ENCODE measurements at places on chromosomes 13 and 19. TPM values are rescaled to one million over a fixed set of nuclear protein-coding genes. Genes with fewer than 3 reads are reported as not detected.

- no peak overlapping the region for H3K27ac ChIP-seq
- H3K4me3 ChIP-seq, result no peak overlapping the region
- peak; percentile 61 for DNase-seq
- H3K4me1 ChIP-seq, result peaks cover 3% of the 10 kb centered on the region
- no peaks in the 10 kb centered on the region for H3K27me3 ChIP-seq
Measured at GRCh38 chr19:14096272-14096992, 5.9 kb upstream of the SAMD1 start.

GRCh38 chr19:2361246-2362045 lies 1.4 kb downstream of the TMPRSS9 start:
- no peak overlapping the region for H3K4me3 ChIP-seq
- no peak overlapping the region for H3K27ac ChIP-seq
- DNase-seq, result no peak

DNA sequence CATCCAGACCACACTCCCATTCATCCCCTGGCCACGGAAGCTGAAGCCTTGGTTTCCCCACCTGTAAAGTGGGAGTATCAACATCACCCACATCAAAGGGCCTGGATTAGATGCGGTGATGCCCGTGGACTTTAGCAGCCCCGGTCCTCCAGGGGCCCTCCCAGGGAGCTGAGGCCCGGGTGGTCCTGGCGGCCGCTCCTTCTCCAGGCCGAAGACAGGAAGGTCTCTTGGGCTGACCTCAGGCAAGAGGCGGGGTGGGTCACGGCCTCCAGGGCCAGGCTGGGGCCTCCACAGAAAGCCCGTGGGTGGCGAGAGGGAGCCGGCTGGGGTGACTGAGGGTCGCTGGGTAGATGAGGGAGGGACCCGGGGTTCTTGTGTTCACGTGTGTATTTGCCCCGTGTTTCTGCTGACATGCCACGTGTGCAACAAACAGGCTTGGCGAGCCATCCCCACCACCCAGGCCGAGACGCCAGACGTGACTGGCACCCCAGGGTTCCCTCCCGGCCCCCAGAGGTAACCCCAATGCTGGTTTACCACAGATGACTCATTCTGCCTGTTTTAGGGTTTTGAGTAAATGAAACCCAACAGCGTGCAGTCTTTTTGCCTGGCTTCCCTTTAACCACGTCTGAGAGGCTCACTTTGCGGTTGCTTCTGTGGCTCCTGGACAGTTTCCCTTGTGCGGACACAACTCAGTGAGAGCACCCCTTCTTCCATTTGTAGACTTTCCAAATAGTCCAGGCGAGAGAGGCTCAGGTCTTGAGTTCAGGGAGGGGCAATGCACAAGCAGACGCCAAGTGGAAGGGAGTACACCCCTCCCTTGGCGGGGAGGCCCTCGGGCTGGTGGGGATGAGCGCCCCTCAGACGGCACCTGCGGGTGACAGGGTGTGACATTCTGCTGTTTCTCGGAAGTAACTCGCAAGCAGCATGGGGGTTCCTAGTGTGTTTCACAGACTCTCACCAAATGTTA lies 42.9 kb downstream of the C13orf46 start:
- no peaks in the 10 kb centered on the region for H3K4me1 ChIP-seq
- no peak overlapping the region for H3K27ac ChIP-seq
- no peak for DNase-seq
- H3K27me3 ChIP-seq, result no peaks in the 10 kb centered on the region

- no peak for DNase-seq
- no peaks in the 10 kb centered on the region for H3K4me1 ChIP-seq
- no peaks in the 10 kb centered on the region for H3K27me3 ChIP-seq
- H3K4me3 ChIP-seq, result no peak overlapping the region
- H3K27ac ChIP-seq, result no peak overlapping the region
Measured at GRCh38 chr13:113545455-113545930, 39.1 kb upstream of the TFDP1 start.

- no peak overlapping the region for H3K27ac ChIP-seq
- no peaks in the 10 kb centered on the region for H3K36me3 ChIP-seq
- H3K27me3 ChIP-seq, result no peaks in the 10 kb centered on the region
- H3K4me1 ChIP-seq, result 0 out of 2 replicates have a peak, but pooled peaks cover 3% of the 10 kb centered on the region
- DNase-seq, result peak; percentile 90
Measured at GRCh38 chr19:19366434-19367396, 38.8 kb upstream of the GATAD2A start.

Gene LILRA5
- not detected for total RNA-seq

Gene CBY2
- not detected for total RNA-seq

- no peaks in the 10 kb centered on the region for H3K36me3 ChIP-seq
- H3K27me3 ChIP-seq, result no peaks in the 10 kb centered on the region
- H3K4me1 ChIP-seq, result 0 out of 2 replicates have a peak, but pooled peaks cover 6% of the 10 kb centered on the region
Measured at GRCh38 chr13:50523307-50523706, 320.2 kb downstream of the DLEU7 start.

GRCh38 chr19:4814625-4815425 lies 16.7 kb downstream of the TICAM1 start:
- no peaks in the 10 kb centered on the region for H3K4me1 ChIP-seq
- no peak overlapping the region for H3K27ac ChIP-seq
- H3K36me3 ChIP-seq, result no peaks in the 10 kb centered on the region
- H3K4me3 ChIP-seq, result no peak overlapping the region

Gene GJB2
- not detected for total RNA-seq

GRCh38 chr19:5990289-5990797 lies 12.4 kb upstream of the RANBP3 start:
- peak overlapping the region; percentile 30 for H3K4me3 ChIP-seq
- H3K36me3 ChIP-seq, result no peaks in the 10 kb centered on the region
- H3K27me3 ChIP-seq, result no peaks in the 10 kb centered on the region
- peak overlapping the region; percentile 79 for H3K27ac ChIP-seq

DNA sequence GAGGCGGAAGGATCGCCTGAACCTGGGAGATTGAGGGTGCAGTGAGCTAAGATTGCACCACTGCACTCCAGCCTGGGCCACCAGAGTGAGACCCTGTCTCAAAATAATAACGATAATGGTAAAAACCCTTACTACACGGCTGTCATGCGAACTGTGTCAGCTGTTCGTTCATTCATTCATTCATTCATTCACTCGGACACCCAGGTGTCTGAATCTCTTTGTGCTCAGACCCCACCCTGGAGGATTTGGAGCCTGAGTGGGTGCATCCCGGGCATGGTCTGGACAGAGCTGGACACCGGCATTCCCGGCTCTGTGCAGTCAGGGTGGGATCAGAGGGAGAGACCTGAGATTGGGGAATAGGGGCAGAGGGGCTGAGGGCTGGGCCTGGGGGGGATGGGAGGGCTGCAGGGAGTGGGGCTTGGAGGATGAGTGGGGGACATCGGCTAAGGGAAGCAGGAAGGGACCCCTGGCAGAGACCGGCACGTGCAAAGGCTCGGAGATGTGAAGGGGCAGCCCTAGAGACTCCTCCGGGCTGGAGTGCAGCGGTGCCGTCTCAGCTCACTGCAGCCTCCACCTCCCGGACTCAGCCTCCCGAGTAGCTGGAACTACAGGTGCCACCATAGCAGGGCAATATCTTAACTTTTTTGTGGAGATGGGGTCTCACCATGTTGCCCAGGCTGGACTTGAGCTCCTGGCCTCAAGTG lies 31.6 kb upstream of the TCF3 start:
- DNase-seq, result no peak
- H3K4me1 ChIP-seq, result peaks cover 3% of the 10 kb centered on the region
- no peak overlapping the region for H3K27ac ChIP-seq
- H3K27me3 ChIP-seq, result 0 out of 2 replicates have a peak, but pooled peaks cover 4% of the 10 kb centered on the region
- H3K4me3 ChIP-seq, result no peak overlapping the region

Gene LILRA1
- not detected for total RNA-seq

Measured in GM23338 (cell line).